Breast epithelium (tissue), 4 donors: ENCODE measurements at places on chromosomes 5 and 9. TPM values are rescaled to one million over a fixed set of nuclear protein-coding genes. Genes with fewer than 3 reads are reported as not detected.

GRCh38 chr9:19411316-19411715, 2.5 kb downstream of the ACER2 start:
- DNase-seq = no peak

- no peak for DNase-seq
Observed at GRCh38 chr9:137760426-137760825, 117.2 kb upstream of the CACNA1B start.

- DNase-seq = no peak
Observed at GRCh38 chr5:32158679-32158975, 15.5 kb downstream of the GOLPH3 start.

- no peak for DNase-seq
Observed at GRCh38 chr9:136343121-136343883, 16.0 kb downstream of the GPSM1 start.

GRCh38 chr9:33202018-33202417, 34.9 kb upstream of the B4GALT1 start:
- DNase-seq = no peak

- DNase-seq = no peak
Observed at GRCh38 chr9:129201866-129202265, 23.8 kb upstream of the IER5L start.

- DNase-seq = peak; percentile 73
Observed at GRCh38 chr9:109517901-109518377, 19.8 kb upstream of the PTPN3 start.

- peak; percentile 98 for DNase-seq
Observed at GRCh38 chr9:83980395-83981125, at the start of gene RMI1. Gene RMI1, plus strand, starts transcription at chr9:83980805. Its CDS starts 20,182 bp downstream, at chr9:84000987.

Gene FOXD4L4
- total RNA-seq = 0.29 TPM

Gene MARVELD2
- total RNA-seq = 11.1 TPM

Gene SLC45A2
- total RNA-seq = not detected
